Esophagus squamous epithelium (tissue), 5 donors: ENCODE measurements at places on chromosomes 2 and 18.

GRCh38 chr2:102049756-102050443 lies 58.1 kb downstream of the IL1R2 start:
- no peak for DNase-seq

DNA sequence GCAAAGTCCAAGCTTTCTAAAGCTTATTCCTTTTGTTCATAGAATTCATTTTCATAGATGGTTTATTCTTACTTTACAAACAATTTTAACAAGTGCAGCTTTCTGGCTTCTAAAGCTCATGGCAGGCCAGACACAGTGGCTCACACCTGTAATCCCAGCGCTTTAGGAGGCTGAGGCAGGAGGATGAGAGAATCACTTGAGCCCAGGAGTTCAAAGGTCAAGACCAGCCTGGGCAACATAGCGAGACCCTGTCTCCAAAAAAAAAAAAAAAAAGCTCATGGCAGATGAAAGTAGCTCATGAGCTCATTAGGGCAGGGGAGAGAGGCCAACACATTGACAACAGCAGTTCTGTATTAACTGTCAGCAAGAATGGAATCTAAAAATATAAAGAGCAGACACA lies 28.1 kb upstream of the NPC1 start:
- no peak for DNase-seq

DNA sequence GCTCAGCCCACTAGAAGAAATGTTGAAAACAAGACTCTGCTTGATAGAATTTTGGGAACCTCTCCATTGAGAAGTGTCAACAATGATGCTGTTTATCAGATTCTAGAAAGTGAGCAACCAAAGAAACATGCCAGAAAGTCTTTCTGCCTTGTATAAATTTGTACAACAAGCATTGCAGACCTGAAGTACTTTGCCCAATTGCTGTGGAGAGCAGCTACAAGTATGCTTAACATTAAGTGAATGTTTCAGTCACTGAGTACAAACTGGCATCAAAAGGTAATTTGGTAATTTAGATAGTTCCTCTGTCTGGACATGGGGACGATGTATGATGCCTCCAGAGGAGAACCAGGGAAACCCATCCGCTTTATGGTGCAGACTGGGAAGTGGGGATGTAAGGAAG lies 33.4 kb upstream of the SKA1 start:
- DNase-seq, result no peak

GRCh38 chr2:219461669-219462068 lies 27.0 kb downstream of the SPEG start:
- no peak for DNase-seq

DNA sequence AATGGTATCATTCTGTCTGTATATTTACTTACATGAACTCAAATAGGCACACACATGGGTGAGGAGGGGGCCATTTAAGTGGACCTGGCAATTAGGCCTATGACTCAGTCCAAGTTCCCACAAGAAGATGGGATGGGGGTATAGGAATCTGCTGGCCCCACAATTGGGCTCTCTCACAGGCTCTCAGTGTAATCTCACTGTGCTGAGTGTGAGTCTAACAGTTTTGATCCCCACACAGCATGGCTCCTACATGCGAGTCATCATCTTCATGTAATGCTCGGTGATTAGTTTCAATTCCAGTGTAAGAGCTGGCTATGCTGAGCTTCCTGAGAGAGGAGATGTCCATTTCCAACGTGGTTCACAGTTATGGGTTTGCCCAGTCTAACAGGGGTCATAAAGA lies 114.0 kb downstream of the GATA6 start:
- no peak for DNase-seq

DNA sequence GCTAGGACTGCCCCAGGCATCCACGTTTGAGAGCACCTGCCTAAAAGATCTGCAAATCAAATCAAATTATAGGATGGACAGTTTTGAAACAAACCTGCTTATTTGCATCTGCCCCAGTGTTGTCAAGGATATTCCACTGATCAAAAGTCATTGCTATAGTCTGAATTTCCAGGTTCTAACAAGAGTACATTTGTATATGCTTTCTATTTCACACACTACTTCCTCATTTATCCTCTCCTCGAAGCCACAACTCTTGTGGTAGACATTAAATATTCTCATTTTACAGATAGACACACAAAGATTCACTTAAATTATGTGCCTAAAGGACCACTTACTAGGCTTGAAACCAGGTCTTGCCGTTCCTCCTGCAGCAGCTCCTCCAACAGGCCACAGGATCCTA lies 11.9 kb upstream of the TET3 start:
- DNase-seq, result no peak

DNA sequence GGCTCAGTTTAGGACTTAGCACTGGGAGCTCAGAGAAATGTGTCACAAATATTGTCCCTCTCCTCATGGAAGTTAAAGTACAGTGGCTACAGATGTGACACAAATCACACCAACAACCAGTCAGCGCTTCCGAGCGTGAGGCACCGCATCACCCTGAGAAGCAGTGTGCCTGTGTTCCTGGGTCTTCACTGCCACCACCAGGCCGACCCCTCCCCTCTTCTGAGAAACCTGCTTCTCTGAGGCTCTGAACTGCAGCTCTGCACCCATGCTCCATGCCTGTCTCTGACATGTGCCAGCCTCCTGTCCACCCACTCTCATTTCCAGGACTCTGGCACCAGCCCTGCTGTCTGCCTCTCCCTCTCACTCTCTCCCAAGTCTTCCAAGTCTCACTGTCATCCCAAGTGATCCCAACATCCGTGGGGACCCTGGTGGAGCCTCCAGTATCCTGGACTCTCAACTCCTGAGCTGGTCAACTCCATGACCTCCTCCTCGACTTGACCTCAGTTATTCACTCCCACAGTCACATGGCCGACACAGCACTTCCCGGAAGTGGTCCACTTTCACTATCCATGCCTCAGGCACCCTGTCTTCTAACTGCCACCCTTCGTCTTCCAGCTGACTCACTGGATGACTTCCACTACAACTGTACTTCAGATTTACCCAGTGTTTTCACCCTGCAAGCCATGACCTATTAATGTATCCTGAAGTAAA lies 73.5 kb downstream of the FBXO15 start:
- DNase-seq, result no peak

- no peak for DNase-seq
Measured at GRCh38 chr18:78661316-78661715, 318.3 kb upstream of the SALL3 start.

DNA sequence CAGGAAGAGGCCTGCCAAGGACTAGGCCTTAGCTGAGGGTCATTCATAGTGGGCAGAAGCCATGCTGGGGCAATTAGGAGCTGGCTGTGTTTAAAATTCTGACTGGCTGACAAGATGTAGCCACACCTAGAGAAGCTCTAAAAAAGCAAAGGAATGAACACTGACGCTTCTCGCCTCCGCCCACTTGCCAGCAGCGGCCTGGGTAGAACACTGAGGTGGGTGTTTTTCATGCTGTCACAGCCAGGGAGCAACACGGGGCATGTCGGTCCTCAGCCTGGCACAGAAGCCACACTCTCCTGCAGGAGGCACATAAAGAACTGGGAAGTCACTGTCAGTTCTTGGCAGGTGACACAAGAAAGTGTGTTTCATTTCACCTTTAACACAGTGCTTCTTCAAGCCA lies 10.4 kb downstream of the CHST10 start:
- no peak for DNase-seq

- DNase-seq, result no peak
Measured at GRCh38 chr2:65746931-65747675, 314.7 kb upstream of the SPRED2 start.

DNA sequence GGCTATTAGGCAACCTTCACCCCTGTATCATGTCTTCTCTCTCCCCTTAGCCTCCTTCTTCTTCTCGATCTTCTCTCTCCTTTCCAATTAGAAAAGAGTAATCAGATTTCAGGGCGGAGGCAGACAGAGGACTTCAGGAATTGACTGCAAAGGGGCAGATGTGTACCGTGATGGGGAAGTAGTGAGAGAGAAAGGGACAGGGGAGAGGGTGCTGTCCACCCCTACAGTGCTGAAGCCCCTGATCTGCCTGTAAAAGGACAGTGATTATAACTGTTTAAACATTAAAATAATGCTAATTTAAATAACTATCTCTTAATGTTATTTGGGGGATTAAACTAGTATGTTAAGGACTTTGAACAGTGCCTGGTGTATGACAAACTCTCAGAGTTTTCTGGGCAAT lies 178.5 kb downstream of the ACTR3 start:
- DNase-seq, result no peak

DNA sequence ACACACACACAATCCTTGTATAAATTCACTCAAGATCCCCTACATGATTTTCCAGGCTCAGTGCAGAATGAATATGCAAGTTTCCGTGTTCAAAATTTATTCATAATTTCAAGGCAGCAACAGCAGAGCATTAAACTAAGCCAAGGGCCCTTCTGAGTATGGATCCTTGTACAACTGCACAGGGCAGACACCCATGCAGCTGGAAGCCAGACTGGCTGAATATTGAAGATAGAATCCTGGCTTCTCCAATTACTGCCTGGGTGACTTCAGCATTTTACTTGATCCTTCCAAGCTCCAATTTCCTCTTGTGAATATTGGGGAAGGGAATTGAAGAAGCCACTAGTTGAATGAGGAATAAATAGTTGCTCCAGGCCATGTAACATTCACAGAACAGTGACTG lies 267.9 kb upstream of the REG3G start:
- no peak for DNase-seq

GRCh38 chr2:235658351-235659174 lies 164.7 kb downstream of the AGAP1 start:
- no peak for DNase-seq

DNA sequence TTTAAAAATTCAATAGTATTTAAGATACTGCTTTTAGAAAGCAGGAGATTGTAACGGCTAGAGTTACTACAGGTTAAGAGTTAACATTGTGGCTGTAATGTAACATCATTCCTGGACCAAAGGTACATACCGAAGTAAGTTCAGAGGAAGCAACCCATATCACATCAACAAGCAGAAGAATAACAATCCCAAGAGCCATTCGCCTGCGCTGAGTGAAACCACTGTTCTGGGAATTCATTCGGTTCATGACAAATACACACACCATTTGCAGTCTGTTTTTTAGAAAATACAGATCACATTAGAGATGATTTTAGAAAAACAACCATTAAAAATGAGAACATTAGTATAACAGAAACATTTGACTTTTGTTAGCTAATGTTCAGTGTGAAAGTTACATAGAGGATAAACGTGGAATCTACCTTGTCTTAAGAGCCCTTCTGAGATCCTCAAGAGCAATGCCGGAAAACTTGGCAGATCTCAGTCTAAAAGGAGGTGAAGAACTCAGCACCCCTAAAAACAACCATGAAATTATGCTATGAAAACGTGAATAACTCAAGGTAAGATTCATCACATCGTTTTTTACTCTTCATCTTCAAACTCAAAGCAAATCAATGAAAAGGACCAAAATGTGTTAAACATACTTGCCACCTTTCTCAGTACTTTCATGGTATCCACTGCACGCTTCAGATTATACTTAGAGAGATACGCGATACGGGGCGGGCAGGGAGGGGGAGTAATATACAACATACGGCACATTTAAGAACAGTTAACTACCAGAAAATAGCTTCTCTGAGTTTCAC lies 1.2 kb downstream of the SLC35F5 start:
- DNase-seq, result no peak

DNA sequence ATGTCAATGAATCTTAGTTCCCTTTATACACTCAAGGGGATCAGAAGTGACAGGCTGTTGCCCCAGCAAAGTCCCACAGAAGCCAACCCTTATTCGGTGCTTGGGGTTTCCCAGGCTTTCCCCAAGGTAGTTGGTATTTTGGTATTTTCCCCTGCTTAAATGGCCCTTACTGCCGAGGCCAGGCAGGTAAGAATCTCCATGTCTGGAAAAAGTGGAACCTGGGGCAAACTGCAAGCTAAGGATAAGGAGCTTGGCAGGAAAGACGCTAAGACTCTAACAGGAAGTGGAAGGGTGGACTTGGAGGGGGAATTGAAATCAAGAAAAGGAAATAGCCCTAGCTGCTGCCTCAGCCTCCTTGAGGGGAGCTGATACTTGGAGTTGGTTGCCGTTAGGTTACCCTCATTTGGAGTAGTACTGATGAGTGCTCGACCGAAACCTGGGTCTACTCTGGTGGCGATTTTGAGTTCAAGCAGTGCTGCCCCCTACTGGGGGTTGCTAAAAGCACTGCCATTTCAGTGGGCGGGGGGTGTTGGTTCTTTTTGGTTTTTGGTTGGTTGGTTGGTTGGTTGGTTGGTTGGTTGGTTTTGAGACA lies 3.3 kb upstream of the GPBAR1 start:
- DNase-seq, result no peak

GRCh38 chr2:183696028-183696427 lies 571.8 kb downstream of the NUP35 start:
- no peak for DNase-seq

- DNase-seq, result no peak
Measured at GRCh38 chr2:98730707-98731040, 258 bp downstream of the MGAT4A start.

GRCh38 chr18:69484699-69485396 lies 84.2 kb downstream of the DOK6 start:
- DNase-seq, result no peak

DNA sequence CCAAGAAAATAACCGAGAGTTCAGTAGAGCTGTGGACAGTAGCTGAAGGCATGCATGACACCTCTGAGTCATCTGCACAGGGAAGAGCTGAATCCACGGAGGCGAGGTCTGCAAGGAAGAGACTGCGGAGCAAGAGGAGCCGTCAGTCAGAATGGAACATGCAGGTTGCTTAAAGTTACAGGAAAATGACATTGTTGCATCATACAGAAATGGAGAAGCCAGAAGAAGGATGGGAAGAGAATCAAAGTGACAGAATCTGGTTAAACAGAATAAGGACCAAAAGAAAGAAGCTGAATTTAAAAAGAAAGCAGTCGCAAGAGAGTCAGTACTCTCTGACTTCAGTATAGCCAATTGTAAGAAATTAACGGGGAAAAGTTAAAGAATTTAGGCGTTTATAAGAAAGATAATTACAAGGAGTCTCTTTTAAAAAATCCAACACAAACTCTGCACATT lies 533.8 kb downstream of the ADCYAP1 start:
- no peak for DNase-seq

GRCh38 chr2:49928551-49928950 lies 774.2 kb upstream of the FSHR start:
- no peak for DNase-seq

- no peak for DNase-seq
Measured at GRCh38 chr2:111101592-111101991, 19.1 kb upstream of the BCL2L11 start.

GRCh38 chr18:53253789-53254188 lies 913.8 kb downstream of the DCC start:
- no peak for DNase-seq

- DNase-seq, result no peak
Measured at GRCh38 chr2:160870729-160871465, 289.3 kb upstream of the TANK start.

GRCh38 chr2:12201369-12201768 lies 454.9 kb downstream of the LPIN1 start:
- no peak for DNase-seq

DNA sequence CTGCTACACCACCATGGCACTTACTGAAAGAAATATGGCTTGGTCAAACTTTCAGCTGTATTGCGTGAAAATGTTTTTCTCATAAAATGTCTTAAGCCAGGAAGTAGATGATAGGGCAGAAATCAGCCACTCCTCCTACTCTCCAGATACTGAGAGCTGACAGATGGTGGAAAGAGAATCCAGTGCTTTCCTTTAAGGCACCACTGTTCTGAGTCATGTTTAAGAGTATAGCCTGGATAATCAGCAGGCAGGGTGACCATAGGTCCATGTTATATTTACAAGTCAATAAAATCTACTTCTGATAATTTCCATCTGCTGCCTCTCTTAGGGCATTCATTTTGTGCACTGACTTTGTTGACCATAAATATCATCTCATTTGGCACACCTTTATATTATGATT lies 21.9 kb downstream of the ARPC2 start:
- no peak for DNase-seq

GRCh38 chr2:42907835-42908234 lies 115.5 kb upstream of the HAAO start:
- no peak for DNase-seq
